Activated T-cell treated with anti-CD3 and anti-CD28 coated beads, Interleukin-2, amount 50 U/mL, for 72 hours (primary cell): ENCODE measurements at places on chromosomes 16 and 17.
A peak's percentile ranks its signal among the peaks of the same experiment; 100 is the strongest.

DNA sequence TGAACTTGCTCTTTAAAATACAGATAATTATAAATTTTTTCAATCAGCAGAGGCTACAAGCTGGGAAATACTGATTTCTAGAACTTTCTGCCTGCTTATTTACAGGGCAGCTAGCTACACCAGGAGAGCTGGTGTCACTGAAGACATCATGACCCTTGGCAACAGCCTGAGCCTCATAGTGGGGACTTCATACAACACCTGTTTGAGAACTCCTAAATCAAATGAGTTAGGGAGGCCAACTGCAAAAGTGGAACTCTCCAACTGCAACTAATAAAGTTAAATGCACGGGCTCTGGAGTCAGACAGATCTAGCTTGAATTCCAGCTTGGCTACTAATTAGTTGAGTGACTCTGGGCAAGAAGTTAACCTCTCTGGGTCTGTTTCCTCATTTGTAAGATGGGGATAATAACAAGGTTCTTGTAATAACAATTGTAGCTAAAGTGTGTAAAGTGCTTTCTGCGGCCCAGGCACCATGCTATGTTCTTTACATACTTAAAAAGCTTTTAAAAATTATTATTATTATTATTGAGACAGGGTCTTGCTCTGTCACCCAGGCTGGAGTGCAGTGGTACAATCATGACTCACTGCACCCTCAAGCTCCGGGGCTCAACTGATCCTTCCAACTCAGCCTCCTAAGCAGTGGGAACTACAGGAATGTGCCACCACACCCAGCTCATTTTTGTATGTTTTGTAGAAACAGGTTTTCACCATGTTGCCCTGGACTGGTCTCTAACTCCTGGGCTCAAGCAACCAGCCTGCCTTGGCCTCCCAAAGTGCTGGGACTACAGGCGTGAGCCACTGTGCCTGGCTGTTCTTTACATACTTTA, 33.4 kb downstream of the VAC14 start:
- no peak for DNase-seq

DNA sequence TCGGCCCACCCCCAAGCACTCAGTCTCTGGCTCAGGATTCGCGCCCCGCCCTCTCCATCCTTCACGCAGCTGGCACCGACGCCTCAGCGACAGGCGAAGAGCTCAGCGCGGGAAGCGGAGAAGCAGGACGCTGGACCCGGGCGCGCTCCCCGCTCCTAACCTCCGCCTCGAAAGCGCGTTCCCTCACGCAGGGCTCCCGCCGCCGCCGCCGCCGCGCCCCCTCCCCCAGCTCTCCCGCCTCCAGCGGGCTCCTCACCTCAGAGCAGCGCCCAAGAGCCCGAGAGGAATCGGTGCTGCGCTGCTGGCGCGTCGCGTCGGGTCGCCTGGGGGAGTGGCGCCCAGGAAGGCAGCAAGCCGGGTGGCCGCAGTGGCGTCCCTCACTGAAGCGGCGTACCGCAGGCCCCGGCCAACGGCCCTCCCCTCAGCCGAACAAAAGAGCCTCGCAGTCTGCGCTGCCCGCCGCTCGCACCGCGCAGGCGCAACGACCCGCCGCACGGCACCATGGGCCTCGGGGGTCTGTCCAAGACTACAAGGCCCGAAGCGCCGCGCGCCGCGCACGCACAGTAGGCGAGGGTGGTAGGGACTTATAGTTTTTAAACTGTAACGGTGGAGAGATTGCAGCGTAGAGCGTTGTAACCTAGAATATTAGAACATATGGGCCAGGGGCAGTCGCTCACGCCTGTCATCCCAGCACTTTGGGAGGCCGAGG, at the start of gene CBX1:
CBX1 (minus strand) TSS at position 467 of the 709 bp plus-strand sequence. CDS start 24,474 bp downstream, outside the sequence.
- peak; percentile 97 for DNase-seq

- no peak for DNase-seq
Observed at GRCh38 chr16:56815721-56816120, 49.3 kb upstream of the SLC12A3 start.

- no peak for DNase-seq
Observed at GRCh38 chr17:37174205-37174604, 201.6 kb upstream of the C17orf78 start.

- peak; percentile 80 for DNase-seq
Observed at GRCh38 chr17:57130708-57131461, 45.8 kb downstream of the AKAP1 start.

DNA sequence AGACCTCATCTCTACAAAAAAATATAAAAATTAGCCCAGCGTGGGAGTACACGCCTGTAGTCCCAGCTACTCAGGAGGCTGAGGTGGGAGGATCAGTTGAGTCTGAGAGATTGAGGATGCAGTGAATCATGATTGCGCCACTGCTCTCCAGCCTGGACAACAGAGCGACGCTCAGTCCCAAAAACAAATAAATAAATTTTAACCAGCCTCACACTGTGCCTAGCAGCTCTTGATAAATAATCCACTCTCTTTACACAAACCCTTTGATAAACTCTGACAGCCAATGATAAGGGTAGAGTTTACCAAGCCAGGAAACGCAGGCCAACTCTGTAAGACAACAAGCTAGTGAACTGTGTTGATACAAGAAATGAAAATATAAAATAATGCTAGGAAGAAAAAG, 32.7 kb downstream of the LITAF start:
- no peak for DNase-seq

DNA sequence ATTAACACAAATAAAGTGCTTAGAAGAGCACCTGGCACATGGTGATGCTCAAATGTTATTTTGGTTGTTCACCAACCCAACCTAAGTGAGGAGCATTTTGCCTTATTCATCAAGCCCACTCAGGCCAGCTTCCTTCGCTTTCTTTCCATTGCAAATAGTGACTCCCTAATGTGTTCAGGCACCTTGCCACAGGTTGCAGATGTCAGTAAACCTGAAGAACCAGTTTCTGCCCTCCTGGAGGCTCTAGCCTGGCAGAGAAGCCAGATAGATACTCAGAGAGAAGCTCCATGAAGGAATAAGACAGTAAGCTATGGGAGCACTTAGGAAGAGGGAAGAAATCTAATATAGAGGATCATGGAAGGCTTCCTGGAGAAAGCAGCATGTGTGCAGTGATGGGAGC, 23.9 kb downstream of the GPR139 start:
- no peak for DNase-seq

- peak; percentile 16 for DNase-seq
Observed at GRCh38 chr17:78709119-78709681, 72.9 kb downstream of the CYTH1 start.

DNA sequence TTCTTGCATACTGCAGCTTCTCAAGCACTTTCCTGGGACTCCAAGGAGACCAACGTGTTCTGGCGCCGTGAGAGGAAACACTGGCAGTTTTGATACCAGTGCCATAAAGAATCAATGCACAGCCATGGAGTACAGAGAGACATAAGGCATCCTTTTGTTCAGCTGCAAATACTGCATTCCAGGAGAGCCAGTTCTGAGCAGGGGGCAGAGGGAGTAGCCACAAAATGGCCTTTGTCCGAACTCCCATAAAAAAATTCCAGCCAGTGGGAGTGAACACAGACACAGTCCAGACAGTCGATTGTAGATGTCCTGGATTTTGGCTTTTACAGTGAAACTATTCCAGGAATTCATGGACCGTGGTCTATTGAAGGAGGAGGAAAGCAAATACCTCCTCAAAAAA, 36.2 kb upstream of the TEKT3 start:
- no peak for DNase-seq

DNA sequence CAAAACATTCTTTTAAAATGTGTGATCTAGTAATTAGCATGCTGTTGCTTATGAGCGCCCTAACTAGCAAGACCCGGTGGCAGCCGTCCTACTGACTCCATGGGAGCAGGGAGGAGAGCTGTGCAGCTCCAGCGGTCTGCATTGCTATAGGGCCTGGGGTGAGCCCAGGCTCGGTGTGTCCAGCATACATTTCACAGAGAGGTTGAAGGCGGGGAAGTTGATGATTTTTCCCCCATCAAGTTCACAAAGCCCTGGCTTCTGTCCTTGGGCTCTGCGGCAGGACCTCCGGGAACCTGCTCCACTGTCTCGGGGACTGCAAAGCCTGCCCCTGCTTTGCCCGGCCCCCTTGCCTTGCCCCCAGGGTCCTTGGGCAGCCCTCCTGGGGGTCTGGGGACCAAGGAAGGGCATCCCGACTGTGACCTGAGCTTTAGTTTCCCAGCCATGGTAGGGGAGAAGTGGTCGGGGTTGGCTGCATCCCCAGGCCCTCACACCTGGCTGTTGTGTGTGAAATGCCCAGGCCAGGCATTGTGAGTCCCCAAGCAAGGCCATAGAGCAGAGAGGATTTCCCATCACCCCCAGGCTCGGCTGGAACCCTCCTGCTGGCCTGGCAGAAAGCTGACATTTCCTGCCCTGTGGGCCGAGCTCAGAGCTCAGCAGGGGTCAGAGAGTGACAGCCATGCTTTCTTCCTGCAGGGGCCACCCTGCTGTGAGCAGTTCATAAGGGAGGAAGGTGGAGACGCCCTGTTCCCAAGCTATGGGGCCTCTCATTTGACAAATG, 24.8 kb downstream of the KCNJ12 start:
- no peak for DNase-seq
